Skin of body (tissue), 3 donors: ENCODE measurements at places on chromosomes 6 and 20. TPM values are rescaled to one million over a fixed set of nuclear protein-coding genes. Genes with fewer than 3 reads are reported as not detected.

GRCh38 chr20:59484228-59484627 is 120.1 kb upstream of the PHACTR3 start:
- no peak for DNase-seq

- no peak for DNase-seq
These were observed 68.9 kb upstream of the SCGN start for GRCh38 chr6:25583099-25583498.

- DNase-seq = no peak
These were observed 56.6 kb downstream of the HLA-G start for GRCh38 chr6:29884261-29884660.

Gene CST5
- total RNA-seq = not detected

Gene PSORS1C1
- total RNA-seq = 5.9 TPM
